ENCODE measurements at places on chromosomes 13 and 19. TPM values are rescaled to one million over a fixed set of nuclear protein-coding genes. Genes with fewer than 3 reads are reported as not detected.

- DNase-seq: no peak
Observed at GRCh38 chr13:39510316-39510695, 92.7 kb downstream of the LHFPL6 start.

GRCh38 chr13:28049880-28050875 is 50.2 kb downstream of the FLT3 start:
- no peak for DNase-seq

DNA sequence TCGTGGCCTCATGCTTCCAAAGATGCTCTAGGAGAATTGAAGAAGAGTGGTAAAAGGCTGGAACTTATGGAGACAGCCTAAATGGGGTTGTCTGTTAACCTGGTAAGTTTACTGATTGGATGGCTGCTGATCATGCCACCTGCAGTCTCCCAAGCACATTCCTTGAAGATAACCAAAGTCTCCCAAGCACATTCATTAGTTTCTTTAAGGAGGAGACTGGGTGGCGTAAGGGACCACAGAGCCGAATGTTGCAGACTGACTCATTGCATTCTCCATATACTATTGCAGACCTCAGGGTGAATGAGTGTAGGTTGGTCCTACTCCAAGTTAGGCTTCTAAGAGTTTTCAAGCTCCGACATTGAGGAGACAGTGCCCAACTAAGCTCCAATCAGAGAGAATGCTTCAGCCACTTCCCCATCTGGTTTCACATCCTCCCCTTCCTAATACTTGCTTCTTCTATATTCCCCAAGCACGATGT is at the start of gene IGFL3:
Gene IGFL3 (minus strand): TSS at position 51 of the 478 bp plus-strand sequence. CDS start 39 bp downstream, at position 12.
- DNase-seq: no peak

GRCh38 chr13:26629260-26629825 is 71.9 kb downstream of the WASF3 start:
- no peak for DNase-seq

PGLYRP1 gene
- not detected for total RNA-seq

- no peak for DNase-seq
Observed at GRCh38 chr13:60574735-60575134, 177.7 kb downstream of the TDRD3 start.

DNA sequence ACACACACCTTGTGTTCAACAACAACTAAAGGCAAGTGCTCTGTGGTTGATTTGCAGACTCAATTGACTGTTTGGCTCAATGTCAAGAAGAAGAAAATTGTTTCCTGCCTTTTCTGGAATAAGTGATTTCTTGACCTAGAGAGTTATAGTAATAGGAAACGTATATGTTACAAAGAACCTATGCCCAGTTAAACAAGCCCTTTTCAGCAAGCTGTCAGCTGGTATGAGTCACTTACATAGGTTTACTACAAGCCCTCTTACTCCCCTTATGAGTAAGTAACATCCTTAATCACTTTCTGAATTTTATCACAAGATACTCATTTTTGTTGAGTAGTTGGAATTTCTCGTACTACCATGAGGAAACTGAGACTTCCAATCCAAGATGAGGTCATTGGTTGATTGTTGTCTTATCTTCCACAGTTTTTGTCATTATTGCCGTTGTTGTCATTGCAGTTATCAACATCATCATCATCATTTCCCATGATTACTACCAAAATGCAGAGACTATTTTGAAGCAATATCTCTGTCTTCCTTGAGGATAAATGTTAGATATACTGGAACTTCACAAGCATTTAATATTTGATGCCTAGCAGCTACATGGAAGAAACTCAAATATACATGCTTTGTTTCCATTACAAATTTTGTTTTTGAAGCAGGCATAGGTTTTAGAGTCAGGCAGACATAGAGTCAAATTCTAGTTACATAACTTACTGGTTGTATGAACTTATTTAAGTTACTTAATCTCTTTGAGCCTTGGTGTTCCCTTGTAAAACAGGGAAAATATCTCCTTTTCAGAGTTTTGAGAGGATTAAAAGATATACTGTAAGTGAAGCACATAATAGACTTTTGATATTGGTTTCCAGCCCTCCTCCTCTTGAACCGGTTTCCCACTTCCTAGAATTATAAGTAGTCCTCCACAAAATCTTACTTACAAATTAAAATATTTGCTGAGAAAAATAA is 106.0 kb downstream of the RAP2A start:
- DNase-seq: peak; percentile 22

DNA sequence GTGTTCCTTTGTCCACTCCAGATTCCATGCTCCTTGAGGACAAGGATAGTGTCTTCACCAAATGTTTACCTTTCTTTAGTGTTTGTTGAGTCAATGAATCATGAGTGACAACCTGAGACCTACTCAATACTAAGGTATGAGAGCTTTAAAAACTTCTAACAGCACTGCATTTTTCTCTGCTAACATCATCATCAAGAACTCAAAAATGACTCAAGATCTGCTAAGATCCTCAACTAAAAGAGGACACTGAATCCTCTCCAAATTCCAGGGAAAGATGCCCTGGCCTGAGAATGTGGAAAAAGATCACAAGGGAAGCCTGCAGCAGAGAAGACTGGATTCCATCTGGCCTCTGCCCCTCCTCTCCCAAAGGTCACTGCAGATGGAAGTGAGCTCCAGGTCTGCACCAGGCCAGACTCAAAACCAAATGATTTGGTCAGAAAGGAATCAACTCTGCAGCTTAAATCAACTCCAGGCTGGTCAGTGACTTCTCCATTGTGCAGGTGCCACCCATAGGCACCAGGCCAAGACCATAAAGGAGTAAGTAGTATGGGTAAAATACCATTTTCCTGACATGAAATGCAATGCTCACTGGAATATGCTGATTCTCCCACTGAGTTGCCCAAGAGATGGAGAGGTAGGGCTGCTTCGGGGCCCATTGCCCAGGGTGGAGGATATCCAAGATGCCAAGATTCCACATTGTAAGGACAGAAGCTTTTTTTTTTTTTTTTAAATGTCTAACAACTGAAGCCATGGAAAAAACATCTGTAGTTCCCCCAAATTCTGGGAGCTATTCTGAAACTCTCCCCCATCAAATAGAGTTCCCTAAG is 89.5 kb upstream of the DOCK9 start:
- DNase-seq: peak; percentile 71

DAND5 gene
- total RNA-seq: not detected

- no peak for DNase-seq
Observed at GRCh38 chr13:103140001-103140671, 73.9 kb upstream of the SLC10A2 start.

PRODH2 gene
- not detected for total RNA-seq

- DNase-seq: peak; percentile 30
Observed at GRCh38 chr19:48933382-48933932, at the start of gene DHDH. DHDH (plus strand) TSS chr19:48933699; CDS start chr19:48933722, 23 bp downstream.

DNA sequence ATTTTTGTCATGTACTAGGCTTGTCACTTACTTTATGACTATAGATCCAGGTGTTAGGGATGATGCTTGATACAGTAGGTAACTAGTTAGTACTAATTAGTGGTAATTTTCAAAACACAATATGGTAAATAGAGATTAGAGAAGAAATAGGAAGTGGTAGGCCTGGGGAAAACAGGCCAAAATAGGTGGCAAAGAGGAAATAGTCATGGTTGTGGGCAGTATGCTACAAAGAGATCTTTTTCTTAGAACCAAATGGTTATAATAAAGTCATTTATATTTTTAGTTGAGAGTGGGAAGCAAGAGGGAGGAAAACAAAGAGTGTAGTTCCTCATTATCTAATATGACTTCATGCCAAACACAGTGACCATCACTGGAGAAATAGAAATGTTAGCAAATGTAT is 9.1 kb upstream of the VWA8 start:
- DNase-seq: no peak

DNA sequence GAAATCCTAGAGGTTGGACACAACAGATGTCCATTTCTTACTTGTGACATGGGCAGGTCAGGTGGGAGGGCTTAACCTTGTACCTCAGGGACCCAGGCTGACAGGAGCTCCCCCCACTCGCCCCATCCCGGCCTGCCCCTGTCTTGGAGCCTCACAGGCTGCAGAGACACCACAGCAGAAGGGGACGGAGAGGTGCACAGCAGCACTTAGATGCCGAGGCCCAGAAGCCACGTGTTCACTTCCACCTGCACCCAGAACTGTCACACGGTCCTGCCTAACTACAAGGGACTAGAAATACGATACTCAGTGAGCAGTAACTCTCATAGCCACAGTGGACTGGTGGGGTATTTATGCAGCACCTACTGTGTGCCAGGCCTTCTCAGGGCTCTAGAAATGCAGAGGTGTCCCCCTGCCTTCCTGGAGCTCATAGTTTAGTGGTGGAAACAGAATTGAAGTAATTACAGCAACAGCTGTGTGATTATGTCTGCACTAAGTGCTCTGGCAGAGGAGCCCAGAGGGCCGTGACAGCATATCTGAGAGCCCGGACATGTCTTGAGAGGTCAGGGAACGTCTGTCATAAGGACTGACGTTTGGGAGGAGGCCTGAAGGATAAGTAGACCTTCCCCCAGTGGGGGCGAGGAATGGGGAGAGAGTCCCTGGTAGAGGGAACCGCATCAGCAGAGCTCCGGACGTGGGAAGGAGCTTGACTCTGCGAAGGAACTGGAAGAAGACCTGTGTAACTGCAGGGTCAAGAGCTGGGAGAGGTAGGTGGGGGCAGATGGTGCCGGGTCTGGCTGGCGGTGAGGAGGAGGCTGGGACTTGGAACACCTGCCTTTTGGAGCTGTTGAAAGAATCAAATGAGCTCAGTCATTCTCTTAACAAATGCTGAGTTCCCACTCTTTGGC is 130.0 kb downstream of the SIPA1L3 start:
- no peak for DNase-seq

CGB1 gene
- not detected for total RNA-seq

PCDH9 gene
- 5.0 TPM for total RNA-seq

Data from fibroblast of the aortic adventitia (primary cell).